ENCODE measurements at places on chromosomes 4 and X.

DNA sequence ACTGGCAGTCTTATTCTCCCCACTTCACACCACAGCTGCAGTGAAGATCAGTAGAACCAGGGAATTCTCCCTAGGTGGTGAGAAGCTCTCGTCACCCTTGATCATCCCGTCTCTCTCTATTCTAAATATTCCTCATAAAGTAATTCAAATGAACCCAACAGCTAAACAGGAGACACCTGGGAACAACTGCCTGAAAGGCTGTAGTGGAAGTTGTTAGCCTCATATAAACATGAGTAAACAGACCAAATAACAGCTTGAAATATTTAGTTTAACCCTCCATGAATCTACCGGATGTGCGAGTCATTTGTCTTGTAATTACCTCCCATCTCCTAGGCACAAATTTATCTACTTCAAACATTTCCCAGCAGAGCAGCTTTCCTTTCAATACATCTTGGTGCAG lies 30.4 kb upstream of the APELA start:
- DNase-seq = no peak

GRCh38 chr4:73704314-73705055 lies 35.9 kb upstream of the CXCL8 start:
- DNase-seq = peak; percentile 74

DNA sequence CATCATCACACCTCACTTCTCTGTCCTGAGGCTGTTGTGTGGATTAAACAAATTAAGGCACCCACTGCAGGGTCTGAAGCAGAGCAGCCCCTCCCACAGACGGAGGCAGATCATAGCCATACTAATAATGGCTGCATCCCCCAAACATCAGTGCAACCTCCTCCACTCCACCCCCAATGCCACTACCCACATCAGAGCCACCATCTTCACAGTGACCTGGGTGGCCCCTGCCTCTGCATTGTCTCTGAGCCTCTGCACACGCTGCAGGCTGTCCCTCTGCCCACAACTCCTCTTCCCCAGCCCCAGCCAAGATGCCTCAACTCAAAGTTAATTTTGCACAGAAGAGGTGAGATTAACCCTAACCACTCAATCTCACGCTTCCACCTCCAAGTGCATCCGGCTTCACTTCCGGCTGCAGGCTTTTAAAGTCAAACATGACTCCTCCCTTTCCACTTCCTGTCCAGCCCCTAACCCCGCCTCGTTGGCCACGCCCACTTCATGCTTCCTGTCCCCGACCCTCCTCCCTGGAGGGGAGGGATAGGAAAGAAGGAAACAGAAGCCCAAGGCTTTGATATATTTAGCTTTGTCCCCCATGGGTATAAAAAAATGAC lies 22.7 kb downstream of the JAKMIP1 start:
- no peak for DNase-seq

DNA sequence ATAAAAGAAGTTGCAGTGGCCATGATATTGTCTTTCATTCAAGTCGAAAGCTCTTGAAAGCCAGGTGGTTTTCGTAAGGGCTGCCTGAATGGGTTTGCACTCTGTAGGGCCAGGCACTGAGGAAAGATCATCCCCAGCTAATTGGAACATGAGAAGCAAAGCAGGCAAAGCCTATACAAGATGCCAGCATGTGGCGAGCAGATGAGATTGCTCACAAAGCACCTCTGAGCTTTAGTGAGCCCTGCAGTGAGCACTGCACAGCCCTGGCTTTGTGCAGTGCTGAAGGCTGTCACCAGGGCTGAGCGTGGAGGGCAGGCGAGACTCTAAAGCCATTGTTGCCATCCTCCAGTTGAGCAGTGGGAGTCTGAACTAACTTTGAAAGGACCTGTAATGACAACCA lies 53.8 kb downstream of the HADH start:
- DNase-seq = no peak

All from GM03348 (cell line).